Tibial nerve (tissue), 4 donors: ENCODE measurements at places on chromosomes 12 and 14.
A peak's percentile ranks its signal among the peaks of the same experiment; 100 is the strongest.

GRCh38 chr12:7899755-7900154, 27.0 kb upstream of the SLC2A14 start:
- DNase-seq: no peak
- H3K4me3 ChIP-seq: no peak overlapping the region
- H3K27ac ChIP-seq: no peak overlapping the region
- no peaks in the 10 kb centered on the region for H3K4me1 ChIP-seq

DNA sequence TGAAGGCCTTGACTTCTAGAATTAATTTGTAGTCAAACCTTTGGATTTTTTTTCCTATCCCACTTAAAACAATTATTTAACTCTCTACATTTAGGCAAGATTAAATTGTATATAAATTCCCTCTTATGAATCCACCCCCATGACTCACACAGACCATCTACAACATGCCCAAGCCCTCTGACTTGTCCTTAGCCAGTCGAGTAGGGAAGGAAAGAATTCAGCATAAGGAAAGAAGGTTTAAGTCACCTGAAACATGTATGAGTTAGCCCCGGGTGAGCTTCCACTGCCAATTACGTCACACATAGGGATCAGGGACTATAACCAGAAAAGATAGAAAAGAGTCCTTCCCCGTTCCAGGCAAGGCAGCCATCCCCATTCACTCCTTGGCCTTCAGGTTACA, 14.9 kb upstream of the RESF1 start:
- H3K4me1 ChIP-seq: no peaks in the 10 kb centered on the region
- no peak overlapping the region for H3K27ac ChIP-seq
- H3K4me3 ChIP-seq: no peak overlapping the region
- no peak for DNase-seq
- H3K36me3 ChIP-seq: no peaks in the 10 kb centered on the region
- H3K27me3 ChIP-seq: no peaks in the 10 kb centered on the region

- DNase-seq: no peak
- no peak overlapping the region for H3K4me3 ChIP-seq
- no peak overlapping the region for H3K27ac ChIP-seq
- no peaks in the 10 kb centered on the region for H3K27me3 ChIP-seq
- H3K36me3 ChIP-seq: no peaks in the 10 kb centered on the region
These were observed 5.9 kb downstream of the ANKRD33 start for GRCh38 chr12:51893786-51894185.

DNA sequence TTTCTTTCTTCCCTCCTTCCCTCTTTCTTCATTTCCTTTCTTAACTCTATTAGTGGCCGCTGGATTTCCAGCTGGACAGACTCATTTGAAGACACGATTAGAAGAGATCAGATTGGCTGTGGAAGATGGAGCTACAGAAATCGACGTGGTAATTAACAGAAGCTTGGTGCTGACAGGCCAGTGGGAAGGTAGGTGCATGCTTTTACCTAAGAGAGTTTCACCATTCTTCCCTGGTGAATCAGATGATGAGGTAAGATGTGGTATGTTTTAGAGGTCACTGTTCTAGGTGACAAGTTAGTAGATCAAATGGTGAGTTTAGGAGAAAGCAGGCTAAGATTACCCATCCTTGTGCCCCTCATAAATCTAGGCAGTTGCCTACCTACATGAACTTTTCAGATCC, 51.6 kb downstream of the DERA start:
- no peak for DNase-seq
- no peak overlapping the region for H3K27ac ChIP-seq
- no peaks in the 10 kb centered on the region for H3K27me3 ChIP-seq
- peaks cover 2% of the 10 kb centered on the region for H3K36me3 ChIP-seq

GRCh38 chr12:46892034-46892705, 66.4 kb upstream of the SLC38A4 start:
- no peak for DNase-seq
- no peak overlapping the region for H3K27ac ChIP-seq
- no peaks in the 10 kb centered on the region for H3K27me3 ChIP-seq

- H3K36me3 ChIP-seq: no peaks in the 10 kb centered on the region
- DNase-seq: no peak
- no peaks in the 10 kb centered on the region for H3K27me3 ChIP-seq
- no peak overlapping the region for H3K4me3 ChIP-seq
These were observed 64.4 kb downstream of the TGFB3 start for GRCh38 chr14:75917322-75917945.

DNA sequence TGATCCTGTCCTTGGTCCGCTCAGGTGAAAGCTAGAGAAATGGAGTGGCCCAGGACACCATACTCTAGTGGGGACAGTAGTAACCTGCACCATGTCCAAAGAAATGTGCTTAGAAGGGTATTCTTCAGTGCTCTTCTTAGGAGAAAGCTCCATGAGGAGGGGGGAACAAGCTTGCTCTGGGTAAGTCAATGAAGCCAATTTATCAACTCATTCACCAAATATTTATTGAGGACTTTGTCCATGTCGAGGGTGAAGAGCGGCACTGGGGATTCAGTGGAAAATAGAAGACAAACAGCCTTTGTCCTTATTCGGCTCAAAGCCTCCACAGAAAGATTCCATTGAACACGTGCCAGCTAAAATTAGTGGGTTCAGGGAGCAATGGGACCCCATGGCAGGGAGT, 677.8 kb downstream of the BCL11B start:
- no peaks in the 10 kb centered on the region for H3K4me1 ChIP-seq
- H3K36me3 ChIP-seq: no peaks in the 10 kb centered on the region

- DNase-seq: no peak
- no peaks in the 10 kb centered on the region for H3K36me3 ChIP-seq
- H3K27ac ChIP-seq: no peak overlapping the region
- H3K4me3 ChIP-seq: no peak overlapping the region
These were observed 194.8 kb upstream of the TBX3 start for GRCh38 chr12:114878781-114879180.

DNA sequence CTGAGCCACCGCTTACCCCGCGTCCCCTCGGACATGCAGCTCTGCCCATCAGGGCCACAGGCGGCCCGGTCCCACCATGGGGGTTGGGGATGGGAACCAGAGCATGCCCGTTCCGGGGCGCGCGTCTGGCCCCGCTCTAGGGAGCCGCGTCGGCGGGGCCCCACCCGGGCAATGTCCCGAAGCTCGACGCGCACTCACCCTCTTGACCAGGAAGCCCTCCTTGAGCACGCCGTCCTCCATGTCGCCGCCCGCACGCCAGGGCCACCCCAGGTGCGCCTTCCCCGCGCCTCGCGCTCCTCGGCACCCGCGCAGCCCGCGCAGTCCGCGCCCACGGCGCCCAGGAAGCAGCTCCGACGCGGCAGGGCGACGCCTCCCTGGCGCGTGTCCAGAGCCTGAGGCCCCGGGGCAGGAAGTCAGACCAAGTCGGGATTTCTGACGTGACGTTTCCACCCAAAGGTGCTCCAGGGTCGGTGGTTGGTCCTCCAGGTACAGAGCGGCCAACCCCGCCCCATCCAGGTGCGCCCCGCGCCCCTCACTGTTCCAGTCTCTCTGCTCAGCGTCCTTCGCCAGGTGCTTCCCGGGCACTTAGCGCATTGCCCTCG, at the start of gene PLEK2:
Gene PLEK2 (minus strand): TSS at position 346 of the 602 bp plus-strand sequence. CDS start 106 bp downstream, at position 240.
- no peak for DNase-seq
- no peaks in the 10 kb centered on the region for H3K36me3 ChIP-seq
- peaks cover 7% of the 10 kb centered on the region for H3K4me1 ChIP-seq
- H3K27ac ChIP-seq: peak within 1 kb of the TSS; percentile 62
- H3K27me3 ChIP-seq: peaks cover 14% of the 10 kb centered on the region

GRCh38 chr12:113464452-113464775, 7.3 kb downstream of the LHX5 start:
- no peaks in the 10 kb centered on the region for H3K36me3 ChIP-seq
- H3K27me3 ChIP-seq: peaks cover 98% of the 10 kb centered on the region
- no peaks in the 10 kb centered on the region for H3K4me1 ChIP-seq
- H3K27ac ChIP-seq: no peak overlapping the region
